ENCODE measurements at places on chromosomes 13 and 19.

DNA sequence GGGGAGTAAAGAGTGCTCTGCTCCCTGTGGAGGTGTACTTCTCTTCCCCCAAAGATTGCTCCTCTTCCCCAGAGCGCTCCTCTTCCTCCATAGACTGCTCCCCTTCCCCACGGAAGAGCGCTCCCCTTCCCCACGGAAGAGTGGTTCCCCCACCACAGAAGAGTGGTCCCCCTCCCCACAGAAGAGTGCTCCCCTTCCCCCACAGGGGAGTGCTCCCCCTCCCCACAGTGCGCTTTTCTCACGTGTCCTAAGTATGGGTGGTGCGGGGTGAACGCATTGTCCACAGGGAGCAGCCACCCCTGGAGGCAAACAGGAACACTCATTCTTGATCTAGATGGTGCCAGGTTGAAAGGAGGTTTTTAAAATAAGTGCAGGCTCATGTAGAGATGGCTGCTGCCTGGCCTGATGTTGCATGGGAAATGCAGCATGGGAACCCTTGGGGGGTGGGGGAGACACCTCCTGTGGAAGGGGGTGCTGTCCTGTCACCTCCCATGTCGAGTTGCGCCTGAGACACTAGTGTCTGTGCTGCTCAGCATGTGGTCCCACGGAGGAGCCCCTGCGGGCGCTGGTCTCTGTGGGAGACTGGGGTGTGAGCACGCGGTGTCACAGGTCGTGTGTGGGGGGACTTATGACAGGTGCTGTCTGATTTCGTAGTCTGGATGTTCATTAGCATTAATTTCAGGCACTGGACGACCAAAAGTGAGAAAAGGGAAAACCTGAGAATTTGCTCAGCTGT, 52.2 kb downstream of the ATP11A start:
- DNase-seq, result no peak

GRCh38 chr19:11921852-11922495, 2.9 kb upstream of the ZNF700 start:
- DNase-seq, result no peak

DNA sequence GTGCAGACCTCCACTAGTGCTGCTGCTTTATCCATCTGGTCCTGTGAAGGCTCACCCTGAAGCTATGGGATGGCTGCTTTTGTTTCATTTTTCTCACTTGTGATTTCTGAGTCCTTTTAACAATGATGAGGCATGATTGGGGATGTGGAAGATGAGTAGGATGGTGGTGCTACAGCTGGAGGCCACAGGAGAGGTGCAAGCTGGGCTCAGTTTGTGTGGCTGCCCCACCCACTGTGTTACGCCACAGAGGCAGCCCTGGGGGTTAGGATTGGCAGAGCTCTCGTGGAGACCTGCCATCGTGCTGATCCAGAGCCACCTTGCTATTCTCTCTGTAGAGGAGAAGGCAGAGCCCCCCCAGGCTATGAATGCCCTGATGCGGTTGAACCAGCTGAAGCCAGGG, 19.6 kb upstream of the QTRT1 start:
- no peak for DNase-seq

DNA sequence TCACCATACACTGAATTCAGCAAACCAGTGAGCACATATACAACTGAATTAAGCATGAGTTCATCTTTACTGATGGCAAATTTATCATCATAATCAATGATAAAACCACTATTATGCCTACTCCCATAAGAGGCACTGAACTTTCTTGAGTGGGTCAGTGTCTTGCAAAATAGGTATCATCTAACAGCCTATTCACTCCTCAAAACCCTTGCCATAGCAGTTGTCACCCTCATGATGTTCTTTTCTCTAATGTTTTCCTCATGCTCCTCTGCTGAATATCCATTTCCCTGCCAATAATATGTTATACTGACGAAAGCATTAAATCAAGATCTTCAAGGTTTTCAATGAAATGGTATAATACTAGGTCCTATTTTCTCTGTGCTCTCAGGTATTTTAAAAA, 5.6 kb downstream of the ARGLU1 start:
- no peak for DNase-seq

- DNase-seq, result no peak
Observed at GRCh38 chr19:30645946-30646577, 273.9 kb downstream of the ZNF536 start.

GRCh38 chr19:16355293-16356043, 30.8 kb downstream of the KLF2 start:
- DNase-seq, result no peak

GRCh38 chr13:28817204-28817603, 2.9 kb upstream of the MTUS2 start:
- DNase-seq, result no peak

DNA sequence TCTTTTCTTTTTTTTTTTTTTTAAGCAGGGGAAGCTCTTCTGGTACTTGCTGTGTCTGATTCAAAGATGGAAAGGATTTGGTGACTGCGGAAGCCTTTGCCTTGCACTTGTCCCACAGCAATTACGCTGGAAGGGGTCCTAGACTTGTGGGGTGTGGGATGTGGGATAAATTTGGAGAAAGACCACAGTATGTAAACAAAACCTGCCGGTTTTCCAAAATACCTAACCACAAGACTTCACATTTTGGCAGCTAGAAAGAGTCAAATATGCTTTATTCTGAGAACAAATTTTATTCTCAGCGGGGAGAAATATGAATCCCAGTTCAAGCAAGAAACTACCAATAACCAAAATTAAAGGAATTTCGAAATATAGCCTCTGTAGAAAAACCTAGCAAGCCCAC, 176.5 kb downstream of the SPRY2 start:
- no peak for DNase-seq

DNA sequence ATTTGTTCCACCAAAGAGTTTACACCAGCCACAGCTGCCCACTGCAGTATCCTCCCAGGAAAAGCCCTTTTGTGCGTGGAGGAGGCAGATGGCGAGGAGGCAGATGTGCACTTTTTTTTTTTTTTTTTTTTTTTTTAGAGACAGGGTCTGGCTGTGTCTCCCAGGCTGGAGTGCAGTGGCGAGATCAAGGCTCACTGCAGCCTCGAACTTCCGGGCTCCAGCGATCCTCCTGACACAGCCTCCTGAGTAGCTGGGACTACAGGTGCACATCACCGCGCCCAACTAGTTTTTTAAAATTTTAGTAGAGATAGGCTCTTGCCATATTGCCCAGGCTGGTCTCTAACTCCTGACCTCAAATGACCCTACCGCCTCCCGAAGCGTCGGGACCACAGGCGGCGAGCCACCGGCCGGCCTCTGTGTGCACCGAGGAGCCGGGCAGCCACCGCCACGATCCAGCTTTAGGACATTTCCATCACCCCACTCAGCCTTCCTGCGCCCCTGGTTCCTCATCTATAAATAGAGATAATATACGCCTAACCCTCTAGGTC, 563 bp upstream of the PDCD5 start:
- DNase-seq, result no peak

Measured in stromal cell of bone marrow (primary cell).